ENCODE measurements at places on chromosomes 13 and 19.

DNA sequence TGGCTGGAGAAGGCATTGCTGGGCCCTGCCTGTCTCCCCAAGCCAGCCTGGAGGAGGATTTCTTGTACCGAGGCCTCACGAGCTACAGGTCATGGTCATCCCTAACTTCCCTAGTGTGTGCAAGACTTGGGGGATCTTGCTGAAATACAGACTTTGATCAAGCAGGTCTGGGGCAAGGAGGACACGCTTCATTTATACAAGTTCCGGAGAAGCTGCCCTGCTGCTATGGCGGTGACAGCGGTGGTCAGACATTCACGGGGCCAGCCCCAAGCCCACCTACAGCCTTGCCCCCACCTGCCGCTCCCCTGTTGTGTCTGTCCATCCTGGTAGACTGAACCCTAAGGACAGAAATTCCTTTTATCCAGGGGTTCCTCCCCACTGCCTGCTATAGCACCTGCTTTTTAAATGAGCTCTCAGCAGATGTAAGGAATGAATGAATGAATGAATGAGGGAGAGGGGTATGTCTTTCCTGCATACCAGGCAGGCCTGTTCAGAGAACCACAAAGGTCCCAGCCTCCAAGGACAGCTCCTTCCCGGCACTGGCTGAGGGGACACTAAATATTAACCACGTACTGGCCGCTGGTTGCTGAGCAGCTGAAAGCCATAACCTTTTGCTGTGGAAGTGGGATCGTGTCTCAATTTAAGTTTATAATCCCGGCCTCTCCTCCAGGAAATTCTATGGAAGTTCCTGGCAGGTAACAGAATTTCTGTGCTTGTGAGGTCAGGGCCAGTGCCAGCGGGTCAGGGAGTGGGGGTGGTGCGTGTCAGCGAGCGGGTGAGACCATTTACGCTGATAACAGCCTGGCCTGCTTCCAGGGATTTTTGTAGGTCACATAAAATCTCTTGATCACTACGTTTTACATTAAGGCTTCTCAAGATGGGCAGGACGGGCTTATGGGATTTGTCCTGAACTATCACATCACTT is 27.1 kb downstream of the TSSK6 start:
- DNase-seq, result no peak

DNA sequence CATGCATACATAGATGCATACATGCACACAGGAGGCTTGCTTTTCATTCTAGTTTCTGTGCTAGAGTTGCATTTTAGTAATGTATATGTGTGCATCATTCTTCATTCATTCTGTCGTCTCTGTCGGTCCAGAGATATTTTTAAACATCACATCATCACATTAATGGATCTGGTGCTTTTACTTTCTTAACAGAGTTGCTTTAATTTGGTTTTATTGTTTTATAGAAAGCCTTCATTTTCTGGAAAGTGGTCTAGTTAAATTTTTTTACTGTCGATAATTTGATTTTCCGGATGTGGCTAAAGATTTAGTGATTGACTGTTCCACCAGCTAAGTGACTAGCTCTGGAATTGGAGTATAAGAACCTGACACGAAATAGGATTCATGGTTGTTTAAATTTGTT is 16.9 kb downstream of the BIVM start:
- DNase-seq, result no peak

DNA sequence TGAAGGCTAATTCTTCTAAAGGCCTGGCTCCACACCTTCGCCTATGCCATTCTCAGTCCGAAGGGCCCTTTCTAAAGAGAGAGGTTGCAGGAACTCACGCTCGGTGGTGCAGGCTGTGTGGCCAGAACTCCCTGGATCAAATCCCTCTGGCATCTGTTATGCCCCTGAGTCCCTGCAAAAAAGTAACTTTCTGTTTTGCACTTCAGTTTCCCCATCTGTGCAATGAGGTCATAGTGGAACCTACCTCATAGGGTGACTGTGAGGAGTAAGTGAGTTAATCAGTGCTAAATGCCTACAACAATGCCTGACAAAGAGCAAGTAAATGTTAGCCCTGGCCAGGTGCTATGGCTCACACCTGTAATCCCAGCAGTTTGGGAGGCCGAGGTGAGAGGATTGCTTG is 7.3 kb downstream of the IGSF23 start:
- no peak for DNase-seq

- DNase-seq, result no peak
Measured at GRCh38 chr13:24085662-24086061, 74.9 kb upstream of the SPATA13 start.

- DNase-seq, result no peak
Measured at GRCh38 chr13:105139048-105139379, 1396.4 kb downstream of the EFNB2 start.

GRCh38 chr19:18520848-18521691 is 800 bp downstream of the ELL start:
- peak; percentile 38 for DNase-seq

DNA sequence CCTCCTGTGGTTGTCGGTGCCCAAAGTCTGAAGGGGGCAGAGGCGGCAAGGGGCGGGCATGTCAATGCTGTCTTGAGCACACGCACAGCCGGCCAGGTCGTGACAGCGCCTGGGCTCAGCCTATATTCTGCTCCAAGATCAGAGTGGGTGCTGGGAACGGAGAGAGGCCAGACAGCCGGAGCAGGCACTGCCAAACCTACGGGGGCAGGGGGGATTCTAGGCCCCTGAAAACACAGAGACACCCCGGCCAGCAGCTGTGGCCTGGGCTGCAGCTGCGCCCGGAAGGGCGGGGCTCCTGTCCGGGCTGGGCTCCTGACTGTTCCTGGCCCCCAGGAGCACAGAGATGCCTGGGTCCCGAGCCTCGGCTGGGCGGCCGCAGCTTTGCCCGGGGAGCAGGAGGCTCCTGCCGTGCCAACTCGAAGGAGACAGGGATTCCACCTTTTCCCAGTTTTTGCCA is 2662.9 kb upstream of the PCDH20 start:
- DNase-seq, result no peak

GRCh38 chr13:102035969-102036368 is 365.9 kb downstream of the FGF14 start:
- DNase-seq, result no peak

GRCh38 chr19:4064496-4065260 is 2.0 kb downstream of the ZBTB7A start:
- DNase-seq, result peak; percentile 54

GRCh38 chr19:38351865-38352395 is 16.3 kb downstream of the CATSPERG start:
- DNase-seq, result no peak

GRCh38 chr19:35805526-35806102 is 7.0 kb downstream of the PRODH2 start:
- no peak for DNase-seq

DNA sequence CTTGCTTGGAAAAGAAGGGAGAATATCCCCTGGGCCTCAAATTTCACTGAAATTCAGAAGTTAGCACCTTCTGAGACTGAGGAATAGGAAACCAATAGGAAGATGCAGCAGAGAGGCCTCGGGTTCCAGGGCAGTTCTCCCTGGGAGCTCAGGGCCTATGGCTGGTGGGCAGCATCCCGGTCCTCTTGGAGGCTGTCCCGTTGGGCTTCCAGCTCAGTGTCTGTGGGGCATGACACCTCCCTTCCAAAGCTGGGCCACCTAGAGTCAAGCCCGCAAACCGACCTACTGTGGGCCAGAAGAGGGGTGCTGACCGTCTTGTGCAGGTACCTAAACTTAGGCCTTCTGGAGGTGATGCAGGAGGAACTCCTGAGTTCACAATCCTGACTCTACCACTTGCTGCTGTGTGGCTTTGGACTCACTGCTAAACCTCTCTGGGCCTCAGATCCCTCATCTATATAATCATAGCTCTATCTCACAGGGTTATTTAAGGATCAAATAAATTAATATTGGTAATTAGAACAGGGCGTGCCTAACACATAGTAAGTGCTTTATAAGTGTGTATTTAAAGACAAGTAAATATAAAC is 17.1 kb downstream of the SIAH3 start:
- DNase-seq, result no peak

GRCh38 chr19:49133621-49134454 is 14.5 kb downstream of the PPFIA3 start:
- DNase-seq, result no peak

DNA sequence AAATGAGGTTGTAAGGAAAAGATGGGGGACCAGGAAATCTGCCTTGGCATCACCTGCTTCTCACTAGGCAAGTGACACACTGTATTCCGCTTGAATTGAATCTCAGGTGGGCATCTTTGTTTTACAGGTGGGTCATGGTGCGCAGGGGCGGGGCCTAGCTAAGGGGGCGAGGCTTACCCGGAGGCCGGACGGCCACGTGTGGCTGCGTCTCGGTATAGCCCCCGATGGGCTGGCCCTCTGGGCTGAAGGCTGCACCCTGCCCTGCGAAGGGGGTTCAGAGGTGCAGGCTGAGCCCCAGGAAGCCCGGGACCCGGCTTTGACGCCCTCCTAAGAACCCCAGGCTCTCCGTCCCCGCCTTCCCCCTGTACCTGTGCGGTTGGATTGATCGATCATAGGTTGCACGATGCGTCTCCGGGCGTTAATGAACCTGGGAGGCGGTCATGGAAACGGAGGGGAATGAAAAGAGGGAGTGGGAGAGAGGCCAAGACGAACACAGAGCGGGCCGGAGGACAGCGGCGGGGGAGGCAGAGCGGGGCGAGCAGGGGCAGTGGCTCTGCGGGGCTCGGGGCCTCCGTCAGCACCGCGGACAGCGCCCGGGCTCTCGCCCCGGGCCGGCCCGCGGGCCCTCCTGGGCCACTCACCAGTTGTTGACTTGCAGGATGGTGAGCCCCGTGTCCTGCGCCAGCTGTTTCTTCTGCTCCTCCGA is 12.5 kb downstream of the MEIS3 start:
- DNase-seq, result no peak

GRCh38 chr19:32324631-32325285 is 20.7 kb upstream of the ZNF507 start:
- DNase-seq, result no peak

- DNase-seq, result no peak
Measured at GRCh38 chr19:49165865-49166301, 8.3 kb downstream of the TRPM4 start.

DNA sequence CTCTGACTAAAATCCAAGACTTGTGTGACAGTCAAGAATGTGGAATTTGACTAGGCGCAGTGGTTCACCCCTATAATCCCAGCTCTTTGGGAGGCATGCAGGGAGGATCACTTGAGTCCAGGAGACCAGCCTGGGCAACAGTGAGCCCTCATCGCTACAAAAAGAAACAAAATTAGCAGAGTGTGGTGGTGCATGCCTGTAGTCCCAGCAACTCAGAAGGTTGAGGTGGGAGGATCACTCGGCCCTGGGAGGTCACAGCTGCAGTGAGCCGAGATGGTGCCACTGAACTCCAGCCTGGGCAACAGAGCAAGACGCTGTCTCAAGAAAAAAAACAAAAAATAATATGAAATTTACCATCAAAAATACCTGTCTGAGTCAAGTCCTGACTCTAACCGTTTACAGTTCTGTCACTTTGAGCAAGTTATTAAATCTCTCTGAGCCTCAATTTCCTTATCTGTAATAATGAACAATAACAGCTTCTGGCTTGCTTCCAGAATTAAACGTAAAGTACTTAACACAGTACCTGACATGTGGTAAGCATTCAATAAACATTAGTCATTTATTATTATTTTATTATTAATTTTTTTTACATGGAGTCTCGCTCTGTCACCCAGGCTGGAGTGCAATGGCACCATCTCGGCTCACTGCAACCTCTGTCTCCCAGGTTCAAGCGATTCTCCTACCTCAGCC is 204.6 kb upstream of the TSC22D1 start:
- no peak for DNase-seq

DNA sequence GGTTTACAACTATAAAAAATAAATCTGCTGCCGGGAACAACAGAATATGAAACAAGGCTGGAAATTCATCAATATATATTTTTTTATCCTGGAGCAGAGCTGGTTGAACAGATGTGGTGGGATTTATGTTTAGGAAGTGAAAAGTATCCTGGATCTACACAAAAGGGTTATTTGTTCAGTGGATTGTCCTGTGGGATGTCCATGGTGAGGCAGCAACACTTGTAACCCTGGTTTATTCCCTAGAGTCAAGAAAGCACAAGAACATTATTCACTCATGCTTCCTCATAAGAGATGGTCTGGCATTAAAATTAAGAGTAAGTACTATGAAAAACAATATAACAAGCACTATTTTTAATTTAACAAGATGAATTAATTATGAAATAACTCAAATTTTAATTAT is 46.0 kb downstream of the PRR20E start:
- no peak for DNase-seq

DNA sequence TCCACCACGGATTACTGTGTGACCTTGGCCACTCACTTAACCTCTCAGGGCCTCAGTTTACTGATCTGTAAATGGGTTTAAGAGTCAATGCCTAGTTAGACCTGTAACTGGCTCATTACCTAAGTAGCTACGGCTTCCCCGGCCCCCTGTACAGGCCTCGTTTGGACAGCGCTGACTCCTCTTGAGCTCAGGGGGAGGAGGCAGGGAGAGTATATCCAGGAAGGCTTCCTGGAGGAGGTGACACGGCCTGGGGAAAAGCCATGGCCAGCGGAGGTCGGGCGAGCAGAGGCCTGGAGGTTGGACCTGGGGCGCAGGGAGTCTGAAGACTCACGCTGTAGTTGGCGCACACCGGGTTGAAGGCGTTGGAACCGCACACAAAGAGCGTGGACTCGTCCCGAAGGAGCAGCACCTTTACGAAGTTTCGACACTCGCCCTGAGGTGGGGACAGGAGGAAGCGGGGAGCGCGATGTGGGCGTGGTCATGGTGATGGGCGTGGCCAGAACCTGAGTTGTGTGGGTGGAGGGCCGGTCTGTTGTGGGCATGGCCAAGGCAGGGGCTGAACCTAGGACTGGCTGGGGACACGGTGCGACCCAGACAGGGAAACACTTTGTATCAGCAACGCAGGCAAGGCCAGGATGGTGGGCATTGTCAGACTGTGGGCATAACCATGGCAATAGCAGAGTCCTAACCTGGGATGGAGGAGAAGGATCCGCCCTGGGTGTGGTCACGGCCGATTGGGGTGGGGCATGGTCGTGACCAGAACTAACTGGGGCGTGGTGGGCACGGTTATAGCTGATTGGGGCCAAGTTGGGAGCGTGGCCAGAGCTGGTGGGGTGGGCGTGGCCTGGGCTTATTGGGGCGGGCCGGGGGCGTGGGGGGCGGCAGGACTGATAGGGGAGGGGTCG is 3.6 kb downstream of the SEMA6B start:
- DNase-seq, result no peak

- DNase-seq, result no peak
Measured at GRCh38 chr13:33490461-33491327, 205.1 kb upstream of the STARD13 start.

DNA sequence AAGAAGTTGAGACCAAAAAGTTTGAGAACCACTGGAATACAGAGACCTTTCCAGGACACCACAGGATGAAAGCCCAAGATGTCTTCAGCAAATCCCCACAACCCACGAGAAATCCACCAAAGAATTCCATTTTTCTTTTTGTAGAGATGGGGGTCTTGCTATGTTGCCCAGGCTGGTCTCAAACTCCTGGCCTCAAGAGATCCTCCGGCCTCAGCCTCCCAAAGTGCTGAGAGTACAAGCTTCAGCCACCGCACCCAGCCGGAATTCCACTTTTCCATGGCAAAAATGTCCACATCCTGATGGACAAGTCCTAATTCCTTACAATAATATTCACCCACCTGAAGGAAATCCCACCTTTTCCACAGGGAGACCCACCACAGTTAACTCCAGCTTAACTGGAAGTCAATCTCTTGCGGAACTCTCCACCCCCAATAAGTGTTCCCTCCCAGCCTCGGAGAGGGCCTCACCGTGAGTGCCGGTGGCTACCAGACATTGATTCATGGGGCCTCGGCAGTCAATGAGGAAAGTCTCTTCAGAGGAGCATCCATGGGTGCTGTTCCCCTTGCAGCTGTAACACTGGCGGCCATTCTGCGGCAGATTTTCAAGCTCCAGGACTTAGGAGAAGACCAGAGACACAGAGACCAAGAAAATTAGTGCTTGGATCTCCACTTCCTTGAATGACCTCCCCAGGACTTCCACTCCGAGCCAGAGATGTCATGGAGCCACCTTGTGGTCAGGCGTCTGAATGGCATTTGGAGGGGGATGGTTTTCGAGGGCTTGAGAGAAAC is 12.3 kb upstream of the CADM4 start:
- peak; percentile 36 for DNase-seq
